Suppressor macrophage treated with lipopolysaccharide for 1 hour (primary cell): ENCODE measurements at places on chromosomes 3 and 15.

DNA sequence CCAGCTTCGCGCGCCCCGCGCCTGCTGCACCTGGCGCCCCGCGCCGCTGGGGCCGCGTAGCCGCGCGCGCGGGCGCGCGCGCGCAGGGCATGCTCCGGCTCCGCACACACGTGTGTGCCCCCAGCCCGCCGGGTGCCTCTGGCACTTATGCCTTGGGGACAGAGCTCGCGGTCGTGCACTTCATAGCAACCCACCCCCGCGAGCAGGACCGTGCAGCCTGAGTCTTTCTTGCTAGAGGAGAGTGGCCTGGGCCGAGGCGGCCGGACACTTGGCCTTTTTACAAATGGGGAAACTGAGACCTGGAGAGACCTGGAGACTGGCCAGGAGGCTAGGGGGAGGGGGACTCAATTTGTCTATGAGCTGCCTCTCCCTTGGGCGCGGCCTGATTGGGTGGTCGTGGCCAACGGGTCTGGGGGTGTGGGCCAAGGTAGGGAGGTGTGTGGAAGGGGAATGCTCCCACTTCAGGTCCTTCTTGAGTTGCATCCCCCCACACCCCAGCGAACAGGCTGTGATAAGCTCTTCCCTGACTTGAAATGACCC lies 562 bp downstream of the NBEAL2 start:
- peak; percentile 29 for DNase-seq

DNA sequence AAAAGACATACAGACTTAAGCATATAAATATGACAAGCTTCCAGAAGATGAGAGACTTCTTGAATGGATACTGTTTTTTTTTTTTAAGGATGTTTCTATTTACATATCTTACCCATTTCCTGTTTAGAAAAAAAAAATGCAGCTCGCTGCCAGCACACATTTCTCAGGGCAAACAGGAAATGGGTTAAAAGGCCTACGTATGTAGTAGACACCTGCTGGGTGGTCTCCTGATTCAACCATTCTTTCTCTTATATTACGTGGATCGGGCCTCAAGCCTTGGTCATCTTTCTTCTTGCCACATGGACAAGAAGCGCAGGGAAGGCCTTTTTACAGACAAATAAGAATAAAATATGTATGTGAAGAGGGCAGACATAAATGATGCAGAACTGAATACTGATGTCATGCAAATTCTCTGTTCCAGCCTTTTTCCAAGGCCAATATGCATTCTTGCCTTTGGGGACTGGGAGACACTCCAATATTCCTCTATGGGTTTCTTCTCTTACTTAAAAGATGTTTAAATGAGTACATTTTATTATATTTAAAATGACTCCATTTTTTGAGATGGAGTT lies 35.0 kb upstream of the TJP1 start:
- DNase-seq = no peak

DNA sequence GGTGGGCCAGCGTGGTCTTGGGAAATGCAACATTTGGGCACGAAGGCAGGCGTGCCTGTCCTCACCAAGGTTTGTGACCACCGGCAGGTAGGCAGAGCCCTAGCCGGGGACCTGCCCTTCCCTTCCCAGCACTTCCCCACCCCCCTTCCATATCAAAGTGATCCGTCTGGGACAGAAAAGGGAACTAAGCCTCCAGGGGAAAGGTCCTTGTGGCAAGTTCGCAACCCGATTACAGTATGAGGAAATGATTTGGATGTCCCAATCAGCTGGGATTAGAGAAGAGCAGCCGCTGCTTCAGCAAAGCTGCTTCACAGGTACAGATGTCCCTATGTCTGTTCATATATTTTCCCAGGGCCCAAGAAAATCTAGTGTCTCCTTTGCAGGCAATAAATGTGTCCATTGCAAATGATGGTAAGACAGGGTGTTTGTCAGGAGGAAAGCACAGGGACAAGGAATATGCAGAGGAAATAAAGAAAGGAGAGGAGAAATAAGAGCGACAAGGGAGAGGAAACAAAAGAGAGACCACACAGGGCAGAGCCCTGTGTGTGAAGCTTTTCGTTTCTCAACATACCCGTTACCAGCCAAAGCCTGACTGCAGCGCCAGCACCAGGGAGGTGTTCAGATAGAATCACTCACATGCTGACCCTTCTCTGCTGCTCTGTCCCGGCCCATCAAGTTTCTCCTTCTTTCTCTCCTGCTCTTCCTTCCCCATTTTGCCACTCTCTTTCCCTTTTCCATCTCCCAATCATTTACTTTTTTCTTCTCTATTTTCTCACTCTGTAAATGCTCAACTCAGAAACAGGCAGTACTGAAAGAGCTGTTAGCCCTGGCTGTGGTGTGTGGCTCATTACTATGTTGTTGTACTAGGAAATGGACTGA lies 17.4 kb upstream of the SECISBP2L start:
- peak; percentile 85 for DNase-seq

DNA sequence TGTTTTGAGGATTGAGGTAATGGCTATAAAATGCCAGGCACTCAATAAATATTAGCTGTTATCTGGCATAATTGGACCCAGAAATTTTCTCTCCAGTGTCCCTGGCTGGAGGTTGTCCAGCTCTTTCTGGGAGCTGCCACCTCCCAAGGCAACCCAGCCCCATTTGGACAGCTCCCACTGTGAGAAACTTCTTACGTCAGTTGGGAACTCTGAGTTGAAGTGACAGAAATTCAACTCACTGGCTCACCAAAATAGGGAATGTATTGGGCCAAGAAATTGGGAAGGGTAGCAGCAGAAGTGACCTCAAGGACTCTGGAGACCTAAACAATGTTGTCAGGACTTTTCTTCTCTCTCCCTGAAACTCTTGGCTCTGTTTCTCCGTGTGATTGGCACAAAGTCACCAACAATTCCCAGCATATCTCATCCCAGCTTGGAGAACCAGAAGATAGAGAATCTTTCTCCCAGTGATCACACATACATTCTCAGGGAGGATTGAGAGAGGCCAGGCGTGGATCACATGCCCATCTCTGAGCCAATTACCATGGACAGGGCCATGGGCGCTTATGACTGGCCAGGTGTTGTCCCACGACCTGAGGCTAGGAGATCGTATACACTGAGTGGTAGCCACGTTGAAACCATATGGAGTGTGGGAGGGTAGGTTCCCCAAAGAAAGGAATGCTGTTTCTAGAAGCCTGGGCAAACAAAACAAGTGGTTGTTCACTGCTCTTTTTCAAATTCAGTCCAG lies 22.5 kb upstream of the HCN4 start:
- DNase-seq = no peak

DNA sequence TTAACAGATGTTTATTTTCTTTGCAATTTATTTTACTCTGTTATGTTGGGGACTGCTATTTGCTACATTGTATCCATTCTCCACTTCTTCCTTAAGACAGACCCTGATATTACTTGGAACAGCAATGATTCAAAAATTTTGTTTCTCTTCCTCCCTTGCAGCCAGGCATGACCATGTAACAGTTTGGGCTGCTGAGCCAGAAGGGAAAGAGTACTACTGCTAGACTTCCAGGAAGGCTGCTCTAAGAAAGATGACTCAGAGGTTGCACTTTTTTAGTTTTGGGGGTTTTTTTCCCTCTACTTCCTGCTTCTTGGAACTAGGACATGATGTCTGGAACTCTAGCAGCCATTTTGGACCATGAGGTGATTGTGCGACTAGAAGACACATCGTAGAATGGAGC lies 10.3 kb downstream of the PRR20G start:
- peak; percentile 89 for DNase-seq

DNA sequence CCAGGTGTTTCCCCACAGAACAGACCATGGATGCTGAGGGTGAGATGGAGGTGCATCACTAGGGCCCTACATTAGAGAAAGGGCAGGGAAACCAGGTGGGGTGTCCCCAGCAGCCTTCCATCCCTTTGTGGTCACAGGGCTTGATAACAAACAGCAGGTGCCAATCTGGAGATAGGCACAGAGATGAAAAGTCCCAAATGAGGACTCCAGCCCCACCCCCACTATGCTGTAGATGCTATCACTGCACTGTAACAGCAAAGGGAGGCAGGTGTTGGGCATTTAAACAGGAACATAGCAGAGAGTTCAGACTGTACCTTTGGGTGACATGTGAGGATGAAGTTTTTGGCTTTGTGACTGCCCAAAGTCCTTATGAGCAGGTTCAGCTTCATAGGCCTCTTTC lies 21.4 kb downstream of the IL20RB start:
- no peak for DNase-seq

DNA sequence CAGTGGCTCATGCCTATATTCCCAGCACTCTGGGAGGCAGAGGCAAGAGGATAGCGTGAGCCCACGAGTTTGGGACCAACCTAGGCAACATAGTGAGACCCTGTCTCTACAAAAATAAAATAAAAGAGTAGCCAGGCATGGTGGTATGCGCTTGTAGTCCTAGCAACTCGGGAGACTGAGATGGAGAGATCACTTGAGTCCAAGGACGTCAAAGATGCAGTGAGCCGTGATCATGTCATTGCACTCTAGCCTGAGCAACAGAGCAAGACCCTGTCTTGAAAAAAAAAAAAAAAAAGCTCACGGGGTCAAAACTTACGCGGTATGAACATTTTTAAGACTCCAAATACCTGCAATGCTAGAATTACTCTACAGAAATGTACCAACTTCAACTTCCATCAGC lies 37.1 kb upstream of the COLQ start:
- no peak for DNase-seq

GRCh38 chr15:37100966-37101215 lies 542 bp upstream of the MEIS2 start:
- DNase-seq = peak; percentile 23

DNA sequence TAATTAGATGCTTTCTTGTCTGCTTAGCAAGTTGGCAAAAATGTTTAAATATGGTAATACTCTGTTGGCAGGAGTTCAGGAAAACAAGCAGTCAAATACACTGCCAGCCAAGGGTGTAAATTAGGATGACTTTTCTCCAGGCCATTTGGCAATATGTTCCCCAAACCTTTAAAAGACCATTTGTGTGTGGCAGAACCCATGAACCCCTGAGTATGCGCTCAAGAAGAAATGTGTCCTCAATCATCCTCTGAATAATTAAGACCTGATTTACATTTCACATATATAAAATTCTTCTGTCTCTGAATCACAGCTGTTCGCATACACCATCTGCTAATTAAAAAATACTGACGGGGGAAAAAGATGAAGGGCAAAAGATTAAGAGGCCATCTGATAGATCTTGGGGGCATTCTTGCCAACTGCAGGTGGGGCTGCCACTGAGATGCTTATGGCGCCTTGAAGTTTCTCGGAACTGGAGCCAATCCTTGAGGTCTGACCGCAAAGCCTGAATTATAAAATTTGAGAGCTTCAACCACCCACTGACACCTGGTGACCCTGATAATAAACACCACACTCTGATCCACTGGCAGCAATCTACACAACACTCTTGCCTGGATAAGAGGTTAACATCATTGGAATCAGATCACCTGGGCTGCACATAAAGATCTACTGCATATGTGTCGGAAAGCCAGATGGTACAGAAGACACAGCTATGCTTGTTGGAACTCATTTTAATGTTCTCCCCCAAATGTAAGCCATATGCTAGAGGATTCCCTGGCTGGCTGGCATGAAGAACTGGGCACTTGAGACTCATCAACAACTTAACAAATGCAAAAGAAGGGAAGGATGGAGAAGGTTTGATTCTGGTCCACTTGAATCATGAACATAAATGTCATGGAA lies 190.6 kb downstream of the OSBPL10 start:
- DNase-seq = no peak

GRCh38 chr3:194030372-194030771 lies 105.6 kb upstream of the HES1 start:
- DNase-seq = no peak

DNA sequence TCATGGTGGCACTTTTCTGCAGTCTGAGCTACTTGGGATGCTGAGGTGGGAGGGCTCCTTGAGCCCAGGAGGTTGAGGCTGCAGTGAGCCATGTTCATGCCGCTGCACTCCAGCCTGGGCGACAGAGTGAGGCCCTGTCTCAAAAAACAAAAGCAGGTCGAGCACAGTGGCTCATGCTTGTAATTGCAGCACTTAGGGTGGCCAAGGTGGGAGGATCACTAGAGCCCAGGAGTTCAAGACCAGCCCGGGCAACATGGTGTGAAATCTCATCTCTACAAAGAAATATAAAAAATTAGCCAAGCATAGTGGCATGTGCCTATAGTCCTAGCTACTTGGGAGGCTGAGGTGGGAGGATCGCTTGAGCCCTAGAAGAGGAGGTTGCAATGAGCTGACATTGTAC lies 10.0 kb downstream of the UBAP1L start:
- DNase-seq = no peak

- DNase-seq = no peak
Measured at GRCh38 chr3:188801393-188801792, 370.4 kb upstream of the TPRG1 start.
